NCI-H2227 treated with DMSO at 0.1 percent for 48 hours (cell line): ENCODE measurements at places on chromosomes 12 and 14.
A peak's percentile ranks its signal among the peaks of the same experiment; 100 is the strongest.

- DNase-seq, result no peak
These were observed 68.8 kb upstream of the MDGA2 start for GRCh38 chr14:47744155-47744554.

GRCh38 chr12:40099423-40099853, 6.4 kb downstream of the SLC2A13 start:
- no peak for DNase-seq

DNA sequence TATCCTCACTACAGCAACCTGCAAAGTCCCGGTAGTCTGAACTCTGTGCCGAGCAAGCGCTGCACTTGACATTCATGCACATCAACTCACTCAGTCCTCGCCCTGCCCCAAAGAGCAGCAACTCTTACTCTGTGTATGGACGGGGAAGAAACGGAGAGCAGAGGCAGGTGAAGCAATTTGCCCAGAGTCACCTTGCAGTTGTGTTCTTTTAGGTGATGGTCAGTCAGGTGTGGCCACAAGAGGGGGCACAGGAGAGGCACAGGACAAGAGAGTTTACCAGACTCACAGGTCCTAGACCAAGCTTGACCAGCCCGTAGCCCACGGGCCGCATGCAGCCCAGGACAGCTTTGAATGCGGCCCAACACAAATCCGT, 39.1 kb downstream of the TSPAN11 start:
- DNase-seq, result no peak

DNA sequence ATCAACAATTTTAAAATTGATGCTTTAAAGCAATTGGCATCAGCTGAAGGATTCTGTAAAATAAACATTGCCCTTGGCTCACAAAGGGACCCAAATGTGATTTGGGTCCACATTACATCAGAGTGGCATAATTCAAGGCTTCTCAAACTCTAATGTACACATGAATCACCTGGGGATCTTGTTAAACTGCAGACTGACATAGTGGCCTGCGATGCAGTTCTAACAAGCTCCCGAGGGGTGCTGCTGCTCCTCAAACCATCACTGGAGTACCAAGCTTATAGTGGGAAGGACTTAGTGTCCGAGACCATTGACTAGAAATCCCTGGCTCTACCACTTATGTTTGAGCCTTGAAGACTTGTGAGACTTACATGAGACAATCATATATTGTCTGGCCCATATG, 31.8 kb upstream of the DNM1L start:
- DNase-seq, result no peak

GRCh38 chr12:132839558-132840235, 11.0 kb upstream of the GOLGA3 start:
- no peak for DNase-seq

GRCh38 chr12:55705782-55706402, 1.8 kb downstream of the ITGA7 start:
- DNase-seq, result no peak

GRCh38 chr12:47078733-47079467, 521 bp upstream of the PCED1B start:
- no peak for DNase-seq

DNA sequence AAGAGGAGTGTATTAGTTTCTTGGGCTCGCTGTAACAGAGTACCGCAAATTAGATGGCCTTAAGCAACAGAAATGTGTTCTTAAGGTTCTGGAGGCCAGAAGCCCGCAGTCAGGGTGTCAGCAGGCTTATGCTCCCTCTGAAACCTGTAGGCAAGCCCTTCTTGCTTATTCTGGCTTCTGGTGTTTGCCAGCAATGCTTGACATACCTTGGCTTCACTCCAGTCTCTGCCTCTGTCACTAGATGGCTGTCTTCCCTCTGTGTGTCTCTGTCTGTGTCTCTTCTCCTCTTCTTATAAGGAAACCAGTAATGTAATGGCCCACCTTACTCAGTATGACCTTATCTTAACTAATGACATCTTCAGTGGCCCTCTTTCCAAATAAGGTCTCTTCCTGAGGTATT, 85.1 kb downstream of the DERA start:
- no peak for DNase-seq

DNA sequence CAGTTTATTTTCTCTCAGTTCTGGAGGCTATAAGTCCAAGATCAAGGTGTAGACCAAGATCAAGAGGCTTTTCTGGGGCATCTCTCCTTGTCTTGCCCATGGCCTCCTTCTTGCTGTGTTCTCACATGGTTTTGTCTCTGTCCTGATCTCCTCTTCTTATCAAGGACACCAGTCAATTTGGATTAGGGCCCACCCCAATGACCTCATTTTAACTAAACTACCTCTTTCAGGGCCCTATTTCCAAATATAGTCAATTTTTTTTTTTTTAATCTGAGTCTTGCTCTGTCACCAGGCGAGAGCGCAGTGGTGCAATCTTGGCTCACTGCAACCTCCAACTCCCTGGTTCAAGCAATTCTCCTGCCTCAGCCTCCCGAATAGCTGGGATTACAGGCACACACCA, 50.8 kb downstream of the TSHR start:
- no peak for DNase-seq

DNA sequence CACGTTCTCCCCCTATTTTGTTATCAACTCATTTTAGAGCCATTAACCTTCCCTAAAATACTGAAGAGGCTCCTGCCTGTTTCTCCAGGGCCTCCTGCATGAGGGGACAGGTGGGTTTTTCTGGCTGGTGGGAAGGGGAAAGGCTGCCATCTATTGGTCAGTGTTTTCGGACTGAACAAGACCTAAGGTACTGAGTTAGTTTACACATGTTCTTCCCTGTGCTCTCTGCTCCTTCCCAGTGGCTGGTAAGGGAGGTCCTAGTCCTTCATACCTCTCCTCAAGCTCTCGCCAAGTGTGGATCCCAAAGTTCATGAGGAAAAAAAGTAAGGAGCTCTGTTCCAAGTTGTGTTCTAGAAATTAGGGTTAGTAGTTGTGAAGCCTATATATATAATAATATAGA, 357.5 kb downstream of the FSCB start:
- no peak for DNase-seq

DNA sequence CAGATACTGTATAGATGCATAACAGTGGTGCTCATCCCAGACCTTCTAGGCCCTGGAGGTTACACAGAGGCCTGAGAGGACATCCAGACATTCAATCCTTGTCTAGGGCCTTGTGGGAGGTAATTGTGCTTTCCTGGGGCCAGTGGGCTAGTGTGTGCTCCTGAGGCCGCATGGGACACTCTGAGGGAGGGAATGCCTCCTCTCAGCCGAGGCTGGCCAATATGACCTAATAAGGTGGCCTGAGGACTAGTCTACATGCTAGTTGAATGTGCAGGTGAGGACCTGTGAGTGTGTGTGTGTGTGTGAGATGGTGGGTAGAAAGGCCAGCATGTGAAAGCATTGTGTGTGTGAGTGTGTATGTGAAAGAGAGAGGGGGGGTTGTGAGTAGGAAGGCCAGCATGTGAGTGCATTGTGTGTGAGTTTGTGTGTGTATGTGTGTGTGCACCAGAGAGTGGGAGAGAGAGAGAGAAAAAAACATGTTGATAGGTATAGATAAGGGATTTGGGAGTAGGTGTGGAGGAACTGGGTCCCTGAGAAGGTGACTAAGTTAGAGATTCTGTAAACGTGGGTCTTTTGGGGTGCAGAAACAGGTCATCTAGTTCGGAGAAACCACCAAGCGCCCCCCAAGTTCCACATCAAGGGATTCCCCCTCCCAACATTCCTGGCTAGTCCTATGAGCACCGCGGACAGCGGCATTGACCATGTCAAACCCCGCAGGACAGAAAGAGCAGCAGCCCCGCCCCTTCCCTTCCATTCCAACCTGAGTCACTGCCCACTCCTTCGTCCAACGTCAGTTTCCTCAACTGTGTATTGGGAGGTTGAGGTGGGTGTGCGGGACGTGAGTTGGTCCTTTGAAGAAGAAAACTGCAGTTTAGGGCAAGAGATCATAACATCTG, 9.7 kb upstream of the KRT81 start:
- DNase-seq, result no peak

DNA sequence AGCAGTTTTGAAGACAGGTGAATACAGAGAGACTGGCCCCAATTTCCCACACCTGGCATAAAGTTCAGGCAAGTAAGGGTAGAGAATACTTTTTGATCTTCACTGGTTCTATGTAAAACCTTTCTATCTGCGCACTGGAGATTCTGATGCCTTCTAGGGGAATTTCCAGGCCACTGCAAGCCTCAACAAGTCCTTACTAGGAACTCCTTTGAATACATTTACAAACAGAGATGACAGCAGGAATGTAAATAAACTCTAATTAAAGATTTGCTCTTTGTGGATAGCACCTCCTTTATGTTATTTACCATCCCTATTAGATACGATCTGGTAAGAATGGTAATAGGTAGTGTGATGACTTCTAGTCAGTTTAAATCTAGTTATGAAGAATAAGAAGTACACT, 69.2 kb downstream of the NTN4 start:
- DNase-seq, result no peak

GRCh38 chr14:95515596-95516552, 576 bp downstream of the SYNE3 start:
- DNase-seq, result peak; percentile 17
